IMR-90 (cell line): ENCODE measurements at places on chromosomes 1 and 21.

DNA sequence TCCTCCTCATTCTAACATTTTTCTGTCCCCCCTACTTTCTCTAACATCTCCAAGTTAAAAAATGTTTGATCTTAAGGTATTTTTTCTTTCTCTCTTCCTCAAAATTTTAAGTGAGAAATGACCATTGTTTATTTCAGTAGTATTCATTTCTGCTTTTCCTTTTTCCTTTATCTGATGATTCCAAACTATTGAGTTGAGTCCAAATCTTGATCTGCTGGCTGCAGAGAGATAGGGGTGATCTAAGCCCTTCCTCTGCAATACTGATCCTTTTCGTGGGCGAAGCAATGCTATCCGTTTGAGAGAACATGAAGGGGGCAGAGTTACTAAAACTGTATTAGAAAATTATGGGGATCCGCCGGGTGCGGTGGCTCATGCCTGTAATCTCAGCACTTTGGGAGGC lies 516 bp upstream of the NMNAT2 start:
- DNase-seq, result no peak

DNA sequence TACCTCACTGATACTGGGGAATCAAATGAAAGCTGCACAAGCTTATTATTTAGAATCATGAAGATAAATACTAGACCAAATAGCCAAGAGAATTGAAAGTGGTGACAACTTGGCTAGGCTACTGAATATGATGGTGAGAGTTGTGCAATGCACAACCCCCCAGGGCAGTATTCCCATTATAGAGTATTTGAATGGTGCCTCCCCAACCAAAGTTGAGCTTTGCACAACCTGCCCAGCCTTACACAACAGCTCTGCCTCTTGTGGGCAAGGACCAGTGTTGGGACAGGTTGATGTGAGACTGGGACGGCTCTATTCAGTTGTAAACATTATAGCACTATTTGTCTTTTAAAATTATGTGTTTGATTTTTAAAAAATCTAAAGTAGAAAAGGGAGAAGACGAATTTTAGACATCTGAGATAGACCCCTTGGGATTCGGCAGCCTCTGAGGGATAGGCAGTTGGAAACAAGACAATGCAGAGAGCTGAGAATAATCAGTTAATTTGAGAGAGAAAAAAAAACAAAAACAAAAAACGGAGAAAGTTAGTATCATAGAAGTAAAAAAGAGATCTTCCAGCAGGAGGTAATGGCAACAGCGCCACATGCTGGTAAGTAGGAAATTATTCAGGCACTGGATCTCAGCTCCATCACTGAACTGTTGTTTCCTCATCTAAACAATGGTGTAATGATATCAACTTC lies 91.0 kb upstream of the KCNA3 start:
- DNase-seq, result peak; percentile 62

GRCh38 chr1:67788904-67789303 lies 44.4 kb downstream of the GNG12 start:
- no peak for DNase-seq

- DNase-seq, result no peak
These were observed 20.8 kb downstream of the EPHA8 start for GRCh38 chr1:22584001-22584562.

DNA sequence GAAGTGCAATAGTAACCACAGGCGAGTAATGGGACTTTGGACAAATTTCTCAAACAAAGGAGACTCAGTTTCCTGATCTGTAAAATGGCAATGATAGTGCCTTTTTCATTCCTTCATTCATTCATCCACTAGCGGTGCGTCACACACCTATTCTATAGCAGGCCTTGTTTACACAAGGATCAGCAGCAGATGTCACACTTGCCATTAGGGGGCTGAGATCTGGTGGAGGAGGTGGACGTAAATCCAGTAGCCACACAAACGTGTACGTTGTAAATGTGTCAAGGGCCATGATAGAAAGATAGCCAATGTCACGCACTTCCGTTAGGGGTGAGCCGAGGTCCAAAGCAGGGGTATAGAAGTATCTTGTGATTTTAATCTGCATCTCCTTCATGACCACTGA lies 34.2 kb downstream of the SERINC2 start:
- DNase-seq, result no peak

GRCh38 chr1:246582301-246583055 lies 16.2 kb downstream of the CNST start:
- DNase-seq, result no peak

DNA sequence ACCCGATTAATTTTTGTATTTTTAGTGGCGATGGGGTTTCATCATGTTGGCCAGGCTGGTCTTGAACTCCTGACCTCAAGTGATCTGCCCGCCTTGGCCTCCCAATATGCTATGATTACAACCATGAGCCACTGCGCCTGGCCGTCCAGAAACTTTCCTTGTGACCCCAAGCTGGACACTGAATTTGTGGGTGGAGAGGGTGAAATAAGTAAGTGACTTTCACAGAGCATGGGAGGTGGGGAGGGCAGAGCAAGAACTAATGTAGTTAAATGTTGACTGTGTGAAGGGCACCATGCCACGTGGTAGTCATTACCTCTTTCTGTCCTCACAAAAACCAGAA lies 2.7 kb upstream of the UTP11 start:
- DNase-seq, result no peak

GRCh38 chr1:32998064-32998463 lies 33.5 kb upstream of the RNF19B start:
- no peak for DNase-seq

GRCh38 chr1:204177133-204177532 lies 11.0 kb upstream of the REN start:
- DNase-seq, result peak; percentile 58

- DNase-seq, result no peak
These were observed 25.4 kb downstream of the NUF2 start for GRCh38 chr1:163347106-163347505.

DNA sequence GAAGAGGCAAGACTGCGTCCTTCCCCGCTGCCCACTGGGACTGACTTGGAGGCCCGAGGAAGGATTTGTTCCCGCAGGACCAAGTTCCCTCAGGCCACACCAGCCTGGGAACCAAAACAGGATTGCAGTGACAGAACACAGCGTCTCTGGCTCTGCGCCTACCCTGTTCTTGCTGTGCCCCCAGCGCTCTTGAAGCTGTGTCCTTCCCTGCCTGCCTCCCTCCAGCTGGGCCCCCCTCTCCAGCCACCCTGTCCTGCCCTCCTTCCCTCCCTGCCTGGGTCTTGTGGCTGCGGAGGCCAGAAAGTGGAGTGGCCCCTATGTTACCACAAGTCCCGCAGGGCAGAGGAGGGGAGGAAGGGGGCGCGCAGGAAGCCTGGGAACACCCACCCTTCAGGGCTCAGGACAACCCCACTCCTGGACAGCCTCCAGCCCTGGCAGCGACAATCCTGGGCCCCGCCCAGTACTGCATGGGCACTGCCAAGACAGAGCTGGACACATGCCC lies 164.9 kb downstream of the DYRK1A start:
- no peak for DNase-seq

DNA sequence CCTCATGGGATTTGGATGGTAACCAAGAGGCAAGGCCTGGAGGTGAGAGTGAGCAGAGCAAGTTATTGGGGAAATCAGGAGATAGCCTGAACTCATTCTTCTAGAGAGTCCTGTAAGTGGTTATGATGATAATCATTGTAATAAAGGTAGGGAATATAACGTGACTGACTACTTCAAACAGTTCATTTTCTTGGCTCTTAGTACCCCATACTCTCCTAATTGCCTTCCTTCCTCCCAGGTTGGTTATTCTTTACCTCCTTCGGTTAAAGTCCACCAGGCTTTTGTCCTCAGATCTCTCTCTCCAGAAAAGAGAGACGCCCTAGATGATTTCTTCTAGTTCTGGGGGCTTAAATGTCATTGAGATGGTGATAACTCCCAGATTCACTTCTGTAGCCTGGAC lies 35.3 kb downstream of the KIF1B start:
- DNase-seq, result no peak

DNA sequence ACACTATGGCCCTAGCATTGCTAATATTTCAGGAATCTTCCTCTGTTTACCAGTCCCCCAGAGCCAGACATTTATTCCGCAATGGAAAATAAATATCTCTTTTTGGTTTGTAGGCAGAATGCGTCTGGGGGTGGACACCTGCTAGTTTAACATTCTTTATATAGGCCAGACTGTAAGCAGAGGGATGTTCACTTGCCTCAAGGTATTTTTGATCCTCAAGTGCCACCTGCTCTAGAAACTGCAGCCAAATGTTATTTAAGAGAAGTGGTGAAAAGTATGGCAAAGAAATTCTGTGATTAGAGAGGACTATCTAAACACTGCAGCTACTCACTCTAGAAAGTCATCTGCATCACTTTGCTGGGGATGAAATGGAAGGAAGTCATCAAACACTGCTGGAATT lies 164.7 kb downstream of the NEGR1 start:
- DNase-seq, result no peak

- DNase-seq, result no peak
These were observed 39.8 kb downstream of the SLC37A1 start for GRCh38 chr21:42553435-42553834.

DNA sequence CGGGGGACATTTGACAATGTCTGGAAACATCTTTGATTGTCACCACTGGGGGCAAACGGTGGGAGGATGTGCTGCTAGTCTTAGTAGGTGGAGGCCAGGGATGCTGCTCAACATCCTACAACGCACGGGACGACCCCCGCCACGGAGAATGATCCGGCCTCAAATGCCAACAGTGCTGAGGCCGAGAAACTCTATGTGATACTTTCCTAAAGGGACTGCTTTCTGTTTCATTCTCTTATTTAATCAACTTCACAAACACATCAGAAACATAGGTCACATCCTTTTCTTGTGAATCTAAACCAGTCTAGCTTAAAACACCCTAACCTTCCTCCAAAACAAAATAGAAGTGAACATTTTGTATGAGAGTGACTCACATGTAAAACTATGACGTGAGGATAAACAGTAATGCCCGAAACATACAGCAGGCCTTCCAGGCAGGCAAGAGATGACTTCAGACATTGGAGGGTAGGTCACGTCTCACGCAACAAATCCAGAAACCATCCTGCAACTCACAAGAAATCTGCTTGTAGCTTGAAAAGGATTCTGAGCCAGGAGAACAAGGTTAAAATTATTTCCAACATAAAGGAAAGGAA lies 37.2 kb upstream of the ETS2 start:
- peak; percentile 100 for DNase-seq

DNA sequence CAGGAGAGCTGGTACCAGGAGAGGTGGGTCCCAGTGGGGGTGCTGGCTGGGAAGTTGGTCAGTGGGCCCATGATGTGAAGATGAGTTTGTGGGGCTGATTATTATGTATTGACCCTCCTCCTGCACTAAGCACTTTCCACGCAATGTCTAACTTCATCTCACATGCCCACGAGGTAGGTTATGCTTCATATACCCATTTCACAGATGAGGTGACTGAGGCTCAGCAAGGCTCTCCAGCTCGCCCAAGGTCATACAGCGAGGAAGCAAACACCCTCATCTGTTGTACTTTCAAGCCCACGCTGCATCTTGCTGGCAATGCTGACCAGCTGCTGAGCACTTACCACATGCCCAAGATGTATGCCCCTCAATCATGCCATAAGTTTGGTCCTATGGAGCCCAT lies 175.8 kb downstream of the GRIK3 start:
- no peak for DNase-seq

- DNase-seq, result peak; percentile 84
These were observed 10.4 kb downstream of the JUN start for GRCh38 chr1:58773406-58773840.
